ENCODE measurements at places on chromosomes 3 and 15.

- no peak for DNase-seq
Measured at GRCh38 chr3:15347063-15347736, 14.8 kb upstream of the SH3BP5 start.

GRCh38 chr3:85533586-85533985 lies 574.8 kb downstream of the CADM2 start:
- DNase-seq = no peak

DNA sequence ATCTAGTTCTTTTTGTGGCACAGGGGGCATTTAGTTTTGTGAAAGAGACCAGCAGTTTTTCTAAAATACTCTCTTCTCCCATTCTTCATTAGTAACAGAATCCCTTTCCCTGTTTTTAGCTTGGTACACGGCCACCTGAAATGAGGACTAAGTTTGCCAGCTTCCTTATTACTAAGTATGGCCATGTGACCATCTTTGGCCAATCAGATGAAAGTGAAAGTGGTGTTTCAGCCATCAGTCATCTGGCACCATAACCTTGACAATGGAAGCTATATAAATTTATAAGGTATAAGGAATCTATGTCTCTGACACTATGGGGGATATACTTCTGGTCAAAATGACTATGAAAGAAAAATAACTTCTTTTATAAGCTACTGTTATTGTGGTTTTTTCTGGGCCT lies 570.4 kb downstream of the AGBL1 start:
- no peak for DNase-seq

GRCh38 chr15:51310064-51310463 lies 28.3 kb downstream of the CYP19A1 start:
- DNase-seq = no peak

DNA sequence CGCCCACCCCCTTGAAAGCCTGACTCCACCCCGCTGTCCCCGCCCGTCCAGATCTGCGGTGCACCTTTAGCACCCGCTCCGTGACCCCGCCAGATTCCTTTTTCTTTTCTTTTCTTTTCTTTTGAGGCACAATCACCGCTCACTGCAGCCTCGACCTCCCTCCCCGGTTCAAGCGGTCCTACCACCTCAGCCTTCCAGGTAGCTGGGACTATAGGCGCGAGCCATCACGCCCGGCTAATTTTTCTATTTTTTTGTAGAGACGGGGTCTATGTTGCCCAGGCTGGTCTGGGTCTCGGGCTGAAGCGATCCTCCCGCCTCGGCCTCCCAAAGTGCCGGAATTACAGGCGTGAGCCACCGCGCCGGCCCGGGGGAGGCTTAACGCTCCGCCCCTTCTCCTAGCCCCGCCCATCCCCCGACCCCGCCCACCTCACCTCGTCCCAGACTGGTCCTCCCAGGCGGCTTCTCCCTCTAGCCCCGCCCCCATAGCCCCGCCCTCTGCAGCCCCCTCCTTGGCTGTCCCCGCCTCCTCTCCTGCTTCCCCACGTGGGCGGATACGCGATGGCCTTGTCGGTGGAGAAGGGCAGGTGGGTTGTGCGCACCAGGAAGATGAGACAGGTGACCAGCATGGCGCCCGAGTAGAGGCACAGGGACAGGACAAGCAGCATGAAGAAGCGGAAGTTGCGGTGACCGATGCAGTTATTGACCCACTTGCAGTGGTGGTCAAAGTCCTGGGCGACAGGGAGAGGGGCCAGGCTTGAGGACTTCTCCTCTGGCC lies 3.2 kb downstream of the ZDHHC19 start:
- DNase-seq = peak; percentile 57

DNA sequence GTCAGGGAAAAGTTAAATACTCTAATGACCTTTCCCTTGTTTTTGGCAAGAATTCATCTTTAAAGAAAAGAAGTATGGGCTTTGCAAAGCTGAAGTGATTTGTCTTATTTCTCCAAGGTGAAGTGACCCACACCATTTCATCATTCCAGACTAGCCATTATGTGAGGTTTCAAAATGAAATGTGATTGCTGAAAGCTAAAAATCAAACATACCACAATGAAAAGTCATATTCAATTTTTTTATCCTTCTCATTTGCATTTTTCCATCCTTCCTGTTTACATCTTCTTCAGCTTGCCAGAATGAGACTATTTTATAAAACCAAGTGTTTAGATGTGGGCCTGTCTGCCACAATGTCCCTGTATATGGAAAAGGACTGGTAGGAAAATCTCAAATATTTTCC lies 142.3 kb upstream of the STRIT1 start:
- DNase-seq = no peak

GRCh38 chr3:33287672-33288282 lies 10.5 kb downstream of the FBXL2 start:
- no peak for DNase-seq

DNA sequence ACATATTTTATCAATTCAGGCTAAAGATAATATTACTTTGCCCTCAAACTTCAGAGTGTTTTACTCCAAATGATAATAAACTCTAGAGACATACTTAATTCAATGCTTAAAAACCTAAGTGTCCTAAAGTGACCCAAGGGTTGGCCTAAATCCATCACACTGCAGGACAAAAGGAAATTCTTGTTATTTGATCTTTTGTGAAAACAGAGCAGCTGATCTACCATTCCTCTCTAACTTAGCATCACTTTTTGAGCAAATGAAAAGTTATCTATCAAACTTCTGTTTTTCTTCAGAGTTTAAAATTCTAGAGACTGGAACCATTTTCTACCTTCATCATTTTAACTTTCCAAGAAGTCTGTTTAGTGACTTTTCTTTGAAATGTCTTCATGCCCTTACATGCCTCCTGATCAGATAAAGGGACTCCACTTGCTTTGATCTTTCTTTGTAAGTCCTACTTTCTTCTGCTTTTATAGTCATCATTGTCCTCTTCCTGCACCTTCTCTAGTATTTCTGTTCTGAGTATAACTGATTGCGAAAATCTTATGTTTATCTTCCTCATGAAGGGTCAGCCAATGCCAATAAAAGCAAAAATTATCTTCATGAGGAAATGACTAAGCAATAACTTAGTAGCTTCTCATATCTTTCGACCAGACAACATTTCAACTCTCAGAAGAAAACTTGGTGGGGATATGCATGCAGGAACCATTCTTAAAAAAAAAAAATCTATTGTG lies 378.7 kb upstream of the TGFBR2 start:
- DNase-seq = no peak

DNA sequence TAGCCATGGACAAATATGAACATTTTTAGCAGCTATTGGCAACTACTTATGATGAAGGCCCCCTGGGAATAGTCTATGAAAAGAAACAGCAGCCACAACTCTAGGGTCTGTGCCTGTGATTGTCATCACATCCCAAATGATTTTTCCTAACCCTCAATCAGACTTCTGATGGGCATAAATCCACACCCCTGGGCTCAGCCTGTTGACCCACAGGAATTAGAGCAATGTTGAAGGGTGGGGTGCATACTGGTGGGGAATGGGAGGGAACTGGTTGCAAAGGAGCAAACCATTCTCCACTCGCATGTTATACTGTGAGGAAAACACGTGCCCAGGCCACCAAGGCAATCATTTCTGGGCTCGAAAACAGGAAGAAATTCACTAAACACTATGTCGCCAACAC lies 106.5 kb upstream of the CTNNB1 start:
- DNase-seq = no peak

- no peak for DNase-seq
Measured at GRCh38 chr3:168475704-168476103, 380.0 kb upstream of the GOLIM4 start.

- no peak for DNase-seq
Measured at GRCh38 chr15:65476903-65477302, 40.6 kb downstream of the DPP8 start.

- DNase-seq = no peak
Measured at GRCh38 chr15:62777671-62778070, 264.9 kb upstream of the TPM1 start.

- no peak for DNase-seq
Measured at GRCh38 chr15:79919749-79920511, 23.1 kb upstream of the MTHFS start.

GRCh38 chr3:111723293-111724215 lies 128.4 kb upstream of the ZBED2 start:
- no peak for DNase-seq

GRCh38 chr15:27866505-27867165 lies 232.5 kb downstream of the OCA2 start:
- no peak for DNase-seq

DNA sequence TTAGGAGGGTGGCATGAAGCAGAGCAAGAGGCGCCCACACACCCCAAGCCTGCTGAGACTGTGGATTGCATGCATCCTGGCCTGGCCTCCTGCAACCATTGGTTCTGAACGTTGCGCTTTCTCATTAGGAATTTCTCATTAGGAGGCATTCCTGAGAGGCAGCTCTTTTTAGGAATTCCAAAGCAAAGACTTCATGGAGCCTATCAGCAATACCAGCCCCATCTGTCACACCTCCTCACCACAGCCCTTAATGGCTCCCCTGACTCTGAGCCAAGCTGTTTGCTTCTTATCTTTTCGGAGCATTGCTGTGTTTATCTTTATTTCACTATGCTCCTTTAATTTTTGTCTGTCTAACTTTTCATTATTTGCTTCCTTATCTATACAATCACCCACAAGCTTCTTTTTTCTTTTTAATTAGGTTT lies 226.9 kb downstream of the CACNA2D3 start:
- no peak for DNase-seq

DNA sequence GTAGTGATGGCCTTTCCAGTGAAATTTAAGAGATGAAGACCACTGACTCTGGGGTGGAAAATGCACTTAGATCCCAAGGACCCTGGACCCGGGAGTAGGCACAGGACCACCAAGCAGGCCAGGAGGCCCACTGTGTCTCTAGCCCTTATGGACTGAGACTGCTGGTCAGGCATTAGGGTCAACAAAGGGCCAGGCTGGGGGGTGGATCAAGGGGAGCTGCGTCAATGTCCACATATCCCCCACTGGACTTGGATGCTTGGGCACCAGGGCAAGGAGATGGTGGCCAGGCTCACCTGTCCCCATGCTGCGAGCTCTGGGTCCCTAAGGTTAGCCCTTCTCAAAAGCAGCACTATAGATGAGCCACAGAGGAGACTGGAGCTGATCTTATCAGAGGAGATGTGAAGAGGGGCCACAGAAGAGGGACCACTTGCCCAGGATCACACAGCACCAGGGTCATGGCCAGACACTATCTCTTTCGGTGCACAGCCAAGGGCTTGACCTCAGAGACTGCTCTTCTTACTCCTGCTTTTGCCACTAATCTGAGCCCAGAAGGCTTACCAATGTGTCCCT lies 14.7 kb downstream of the RAB6B start:
- no peak for DNase-seq

- DNase-seq = no peak
Measured at GRCh38 chr3:57130571-57131209, 34.5 kb downstream of the IL17RD start.

DNA sequence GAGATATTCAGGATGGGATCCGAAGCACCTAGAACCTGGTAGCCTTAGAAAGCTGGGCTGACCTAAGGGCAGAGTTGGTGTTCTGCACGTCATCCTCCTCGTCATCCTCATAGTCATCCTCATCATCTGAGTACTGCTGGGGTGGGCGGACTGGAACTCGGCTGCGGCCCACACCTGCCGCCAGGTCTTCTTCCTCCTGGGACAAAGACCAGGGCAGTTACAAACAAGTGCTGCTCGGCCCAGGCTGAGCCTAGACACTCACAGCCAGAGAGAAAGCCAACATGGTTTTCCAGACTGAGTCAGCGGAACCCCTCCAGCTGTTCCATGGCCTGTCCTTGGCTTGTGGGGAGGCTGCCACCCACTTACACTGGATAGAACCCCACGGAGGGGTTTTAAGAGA lies 40.5 kb downstream of the SEMA3G start:
- no peak for DNase-seq

DNA sequence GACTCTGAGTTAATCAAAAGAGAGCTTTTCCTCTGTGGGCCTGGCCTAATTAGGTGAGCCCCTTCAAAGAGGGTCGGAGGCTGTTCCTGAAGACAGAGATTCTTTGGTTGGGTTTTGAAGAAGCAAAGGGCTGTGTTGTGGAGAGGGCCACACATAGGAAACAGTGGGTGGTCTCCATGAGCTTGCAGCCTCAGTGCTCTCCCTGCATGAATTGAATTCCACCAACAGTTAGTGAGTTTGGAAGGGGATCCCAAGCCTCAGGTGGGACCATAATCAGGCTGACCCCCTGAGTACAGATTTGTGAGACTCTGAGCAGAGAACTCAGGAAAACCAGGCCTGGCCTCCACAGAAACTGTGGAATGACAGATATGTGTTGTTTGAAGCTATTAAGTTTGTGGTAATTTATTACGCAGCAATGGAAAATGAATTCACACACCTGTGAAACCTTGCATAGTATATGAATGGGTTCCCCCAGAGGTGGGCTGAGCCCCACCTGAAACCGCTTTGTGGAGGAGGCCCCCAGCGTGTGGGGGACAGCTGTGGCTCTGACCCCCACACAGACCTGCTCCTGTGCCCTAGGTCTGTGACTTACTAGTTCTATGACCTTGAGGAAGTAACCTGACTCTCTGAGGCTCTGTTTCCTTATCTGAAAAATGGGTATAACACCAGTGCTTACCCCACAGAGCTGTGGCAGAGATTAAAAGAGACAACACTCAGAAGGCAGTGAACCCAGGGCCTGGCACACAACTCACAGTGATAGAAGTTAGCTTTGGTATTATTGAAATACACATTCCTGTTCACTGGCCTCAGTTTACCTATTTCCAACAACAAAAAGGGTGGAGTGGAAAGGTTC lies 431.3 kb downstream of the FOXP1 start:
- DNase-seq = no peak

- no peak for DNase-seq
Measured at GRCh38 chr3:123346021-123346420, 102.9 kb downstream of the ADCY5 start.

DNA sequence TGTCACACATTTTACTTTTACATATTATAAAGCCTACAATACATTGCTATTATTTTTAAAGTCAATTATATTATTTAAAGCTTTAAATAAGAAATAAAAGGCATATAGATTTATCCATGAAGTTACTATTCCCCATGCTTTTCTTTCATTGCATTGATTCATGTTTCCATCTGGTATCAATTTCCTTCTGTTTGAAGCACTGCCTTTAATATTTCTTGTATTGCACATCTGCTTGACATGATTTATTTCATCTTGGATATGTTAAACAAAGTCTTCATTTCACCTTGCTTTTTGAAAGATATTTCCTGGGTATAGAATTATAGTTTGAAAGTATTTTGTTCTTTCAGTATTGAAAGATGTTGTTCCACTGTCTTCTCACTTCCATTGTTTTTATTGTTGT lies 174.3 kb upstream of the MBNL1 start:
- DNase-seq = no peak

DNA sequence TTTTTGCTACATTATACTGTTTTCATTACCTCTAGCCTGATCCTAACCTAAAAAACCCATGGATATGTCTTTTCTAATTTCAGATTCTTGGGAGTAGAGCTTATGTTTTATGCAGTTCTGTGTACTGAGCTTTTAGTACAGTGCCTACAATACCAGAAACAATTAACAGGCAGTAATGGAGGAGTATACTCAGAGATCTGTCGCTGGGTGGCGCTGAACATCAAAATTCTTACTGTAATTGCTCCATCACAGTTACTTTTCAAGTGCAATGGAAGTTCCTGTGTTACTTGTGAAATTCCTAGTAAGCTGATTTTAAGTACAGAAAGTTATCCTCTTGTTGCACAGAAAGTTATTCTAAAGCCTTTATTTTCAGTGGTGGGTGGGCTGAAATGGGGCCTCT lies 66.9 kb downstream of the RNF13 start:
- no peak for DNase-seq

GRCh38 chr3:129936757-129937156 lies 37.8 kb upstream of the TRH start:
- DNase-seq = no peak

- DNase-seq = no peak
Measured at GRCh38 chr15:38069511-38070011, 135.1 kb downstream of the TMCO5A start.
